ENCODE measurements at places on chromosomes 6 and 20.

DNA sequence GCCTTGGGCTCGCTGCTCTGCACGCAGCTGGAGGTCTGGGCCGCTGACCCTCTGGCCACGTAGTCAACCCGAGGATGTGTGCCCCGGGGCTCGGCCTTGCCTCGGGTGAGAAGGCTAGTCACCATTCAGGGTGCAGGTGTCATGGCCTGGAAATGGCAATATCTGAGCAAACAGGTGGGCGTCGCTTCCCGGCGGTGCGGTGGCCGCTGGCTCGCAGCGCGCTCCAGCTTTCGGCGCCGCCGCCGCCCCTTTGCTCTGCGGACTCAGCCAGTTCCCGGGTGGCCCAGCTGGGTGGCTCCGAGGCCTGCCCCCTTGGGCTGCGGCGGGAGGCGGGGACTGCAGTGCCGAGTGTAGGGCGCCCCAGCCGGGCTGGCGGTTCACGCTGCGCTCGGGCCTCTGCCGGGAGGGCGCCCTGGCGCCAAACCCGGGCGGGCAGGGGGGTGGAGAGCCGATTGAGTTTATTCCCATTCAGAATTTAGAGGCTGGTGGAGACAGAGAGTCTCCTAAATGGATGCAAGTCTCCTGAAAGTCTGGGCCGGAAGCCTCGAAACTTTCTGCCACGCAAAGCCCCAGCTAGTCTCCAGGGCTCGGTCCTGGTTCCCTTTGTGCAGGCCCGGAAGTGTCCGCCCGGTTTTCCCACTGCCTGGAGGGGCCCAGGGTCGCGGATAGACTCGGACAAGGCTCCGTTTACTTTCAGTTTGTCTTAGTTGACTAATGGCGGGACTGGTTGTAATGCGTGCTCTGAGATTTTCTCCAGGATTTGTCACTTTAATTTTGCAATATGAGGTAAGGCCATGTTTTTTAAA, 11.3 kb upstream of the TFAP2A start:
- no peak for DNase-seq

DNA sequence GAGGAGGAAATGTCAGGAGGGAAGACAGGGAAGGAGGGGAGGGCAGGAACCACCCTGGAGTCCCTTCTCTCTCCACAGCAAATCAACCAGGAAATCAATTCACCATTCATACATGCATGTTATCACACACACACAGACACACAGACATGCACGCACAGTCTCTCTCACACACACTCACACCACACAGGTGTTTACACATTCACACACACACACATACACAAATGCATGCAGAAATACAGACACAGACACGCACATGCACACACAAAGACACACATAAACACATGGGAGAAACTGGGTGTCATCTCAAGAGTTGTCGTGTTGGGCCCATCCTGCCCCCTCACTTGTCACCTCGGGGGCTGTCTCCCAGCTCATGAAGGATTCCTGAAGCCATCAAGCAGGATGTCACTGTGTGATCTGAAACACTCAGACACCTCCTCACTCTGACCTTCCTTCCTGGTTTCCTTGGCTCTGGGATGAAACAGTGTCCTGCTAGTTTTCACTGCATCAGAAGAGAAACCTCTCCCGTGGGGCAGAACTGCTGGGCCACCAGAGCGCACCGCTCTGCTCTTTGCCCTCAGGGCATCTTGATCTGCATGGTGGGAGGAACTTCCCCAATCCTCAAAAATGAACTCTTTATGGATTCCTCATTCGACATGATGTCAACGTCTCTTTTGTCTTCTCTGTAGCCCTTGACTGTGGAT, 9.2 kb downstream of the RAET1G start:
- no peak for DNase-seq

- DNase-seq, result no peak
Observed at GRCh38 chr6:154841109-154841508, 107.9 kb downstream of the SCAF8 start.

- DNase-seq, result no peak
Observed at GRCh38 chr6:168381726-168382458, 59.1 kb upstream of the SMOC2 start.

GRCh38 chr6:117346142-117346930, 79.4 kb downstream of the ROS1 start:
- DNase-seq, result peak; percentile 15

GRCh38 chr20:21516861-21517565, 3.1 kb upstream of the NKX2-2 start:
- DNase-seq, result no peak

GRCh38 chr6:162403031-162403430, 324.5 kb downstream of the PRKN start:
- DNase-seq, result no peak

GRCh38 chr20:52035498-52035897, 156.1 kb downstream of the ZFP64 start:
- no peak for DNase-seq

DNA sequence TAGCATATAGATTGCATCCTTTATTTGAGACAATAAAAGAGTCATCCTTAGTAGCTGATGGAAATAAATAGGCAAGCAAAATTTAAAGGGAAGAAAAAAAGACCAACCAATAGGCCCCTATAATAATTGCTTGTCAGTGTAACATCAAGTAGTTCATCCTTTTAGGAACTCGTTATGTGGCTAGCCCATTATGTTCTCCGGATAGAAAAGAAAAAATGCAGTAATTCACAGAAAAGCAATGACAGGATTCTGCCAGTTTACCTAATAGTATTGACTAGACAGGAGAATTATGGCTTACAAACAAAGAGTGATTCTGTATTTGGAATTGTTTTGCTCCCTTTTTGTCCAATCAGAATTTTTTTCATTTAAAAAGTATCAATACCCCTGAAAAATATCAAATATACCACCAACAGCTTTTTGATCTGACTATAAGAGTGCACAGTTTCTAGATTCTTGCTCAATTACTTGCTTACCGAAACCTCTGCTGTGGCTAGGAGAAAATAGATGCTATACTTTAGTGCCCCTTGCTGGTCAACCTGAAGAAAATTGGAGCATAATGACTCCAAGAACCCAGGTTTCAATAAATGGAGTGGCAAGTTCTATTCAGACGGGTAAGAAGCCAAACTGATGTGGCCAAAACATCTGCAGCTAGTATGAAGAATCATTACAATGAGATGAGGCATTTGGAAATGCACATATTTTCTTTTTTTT, 91.5 kb upstream of the SASH1 start:
- DNase-seq, result no peak

DNA sequence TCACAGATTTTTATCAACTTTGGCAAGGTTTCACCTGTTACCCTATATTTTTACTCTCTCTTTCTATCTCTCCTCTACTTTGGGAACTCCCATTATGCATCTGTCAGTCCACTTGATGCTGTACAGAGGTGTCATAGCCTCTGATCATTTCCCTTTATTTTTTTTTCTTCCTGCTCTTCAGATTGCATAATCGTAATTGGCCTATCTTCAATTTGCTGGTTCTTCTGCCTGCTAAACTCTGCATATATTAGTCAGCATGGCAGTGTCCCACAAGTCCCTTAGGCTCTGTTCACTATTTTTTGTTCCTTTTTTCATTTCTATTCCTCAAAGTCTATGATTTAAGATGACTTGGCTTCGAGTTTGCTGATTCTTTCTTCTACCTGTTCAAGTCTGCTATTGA, 44.7 kb upstream of the MICB start:
- DNase-seq, result no peak

DNA sequence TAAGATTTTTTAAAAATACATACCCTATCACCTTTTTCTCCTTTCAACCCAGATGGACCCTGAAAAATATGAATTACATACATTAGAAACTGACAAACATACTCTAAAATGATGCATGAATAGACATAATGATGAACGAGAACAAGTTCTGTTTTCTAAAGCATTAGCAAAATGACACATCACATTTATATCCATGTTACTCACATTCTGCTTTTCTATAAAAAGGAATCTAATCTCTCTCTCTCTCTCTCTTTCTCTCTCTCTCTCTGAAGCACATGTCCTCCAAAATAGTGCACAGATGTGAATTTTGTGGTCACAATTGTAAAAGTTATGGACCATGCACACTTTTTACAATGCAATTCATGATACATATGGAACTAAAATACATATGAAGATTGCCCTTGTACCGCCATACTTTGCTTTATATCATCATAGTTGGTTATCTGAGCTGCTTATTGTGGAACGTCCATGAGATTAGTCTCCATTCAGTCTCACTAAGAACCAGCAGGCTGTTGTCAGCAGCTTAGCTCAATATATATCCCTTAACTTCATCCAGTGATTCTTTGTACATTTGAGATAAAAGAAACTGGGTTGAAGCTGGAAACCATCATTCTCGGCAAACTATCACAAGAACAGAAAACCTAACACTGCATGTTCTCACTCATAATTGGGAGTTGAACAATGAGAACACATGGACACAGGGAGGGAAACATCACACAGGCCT, 114.2 kb downstream of the COL12A1 start:
- no peak for DNase-seq

- DNase-seq, result no peak
Observed at GRCh38 chr6:45378334-45378926, 696 bp upstream of the SUPT3H start.

- DNase-seq, result no peak
Observed at GRCh38 chr20:19991308-19991707, 25.9 kb upstream of the NAA20 start.

- no peak for DNase-seq
Observed at GRCh38 chr6:29769336-29769735, 46.1 kb downstream of the HLA-F start.

DNA sequence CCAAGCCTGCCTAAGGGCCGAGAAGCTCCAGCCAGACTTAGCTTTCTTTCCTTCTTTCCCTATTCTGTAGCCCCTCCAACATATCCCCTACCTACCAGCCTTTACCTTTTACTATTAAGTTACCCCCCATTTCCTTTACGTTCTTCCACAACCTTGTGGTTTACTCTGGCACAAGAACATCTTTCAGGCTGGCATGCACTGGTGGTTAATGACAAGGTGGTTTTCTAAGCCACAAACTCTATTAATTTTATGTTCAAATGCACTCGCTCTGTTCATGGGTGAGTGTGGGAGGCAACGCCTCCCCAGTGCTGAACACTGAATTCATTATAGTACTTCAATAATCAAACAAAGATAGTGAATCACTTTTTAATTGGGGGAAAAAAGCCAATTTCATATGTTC, 64.4 kb downstream of the TRERF1 start:
- peak; percentile 78 for DNase-seq

DNA sequence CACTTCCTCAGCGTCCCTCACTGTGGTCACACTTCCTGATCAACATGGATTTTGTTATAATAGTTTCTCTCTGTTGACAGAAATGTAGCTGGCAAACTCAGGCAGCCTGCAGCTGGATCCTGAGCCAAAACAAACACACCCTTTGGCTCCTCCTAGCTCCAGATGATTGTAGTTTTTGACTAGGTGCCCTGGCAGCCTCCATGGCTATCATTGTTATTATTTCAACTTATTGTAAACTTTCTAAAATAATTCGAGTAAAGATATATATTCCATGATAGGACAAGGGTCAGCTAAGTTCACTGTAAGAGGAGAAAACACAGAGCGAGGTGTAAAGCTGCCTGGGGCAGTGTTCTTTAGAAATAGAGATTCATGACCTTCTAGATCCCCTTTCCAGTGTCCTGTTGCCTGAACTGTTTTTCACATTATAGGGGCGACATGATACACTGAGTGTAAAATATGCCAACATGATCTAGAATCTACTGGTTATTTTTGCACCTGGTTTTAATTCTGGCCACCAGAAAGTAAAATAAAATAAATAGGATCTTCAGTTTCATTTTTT, 98.2 kb upstream of the HDGFL1 start:
- no peak for DNase-seq

GRCh38 chr20:10629946-10630650, 43.7 kb downstream of the JAG1 start:
- DNase-seq, result no peak

- DNase-seq, result peak; percentile 29
Observed at GRCh38 chr6:89146718-89147700, 1.2 kb downstream of the PM20D2 start.

- no peak for DNase-seq
Observed at GRCh38 chr6:15061908-15062515, 183.9 kb upstream of the JARID2 start.

- no peak for DNase-seq
Observed at GRCh38 chr6:157539900-157540752, 159.1 kb downstream of the ZDHHC14 start.

DNA sequence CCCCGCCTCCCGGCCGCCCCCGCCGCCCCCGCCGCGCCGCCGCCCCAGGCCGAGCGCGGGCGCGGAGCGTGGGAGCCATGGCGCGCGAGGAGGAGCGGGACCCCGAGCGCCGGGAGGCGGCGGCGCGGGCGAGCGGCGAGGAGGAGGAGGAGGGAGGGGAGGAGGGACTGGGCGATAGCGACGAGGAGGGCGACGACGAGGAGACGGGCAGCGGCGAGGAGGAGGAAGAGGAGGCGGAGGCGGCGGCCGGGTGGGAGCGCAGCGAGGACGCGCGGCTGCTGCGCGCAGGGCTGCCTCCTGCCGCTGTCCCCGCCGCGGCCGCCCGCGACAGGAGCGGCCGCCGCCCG, at the start of gene SLC24A3:
SLC24A3 (plus strand) TSS at position 174 of the 347 bp plus-strand sequence.
- no peak for DNase-seq

- no peak for DNase-seq
Observed at GRCh38 chr20:41027872-41028358, 707 bp upstream of the TOP1 start.

DNA sequence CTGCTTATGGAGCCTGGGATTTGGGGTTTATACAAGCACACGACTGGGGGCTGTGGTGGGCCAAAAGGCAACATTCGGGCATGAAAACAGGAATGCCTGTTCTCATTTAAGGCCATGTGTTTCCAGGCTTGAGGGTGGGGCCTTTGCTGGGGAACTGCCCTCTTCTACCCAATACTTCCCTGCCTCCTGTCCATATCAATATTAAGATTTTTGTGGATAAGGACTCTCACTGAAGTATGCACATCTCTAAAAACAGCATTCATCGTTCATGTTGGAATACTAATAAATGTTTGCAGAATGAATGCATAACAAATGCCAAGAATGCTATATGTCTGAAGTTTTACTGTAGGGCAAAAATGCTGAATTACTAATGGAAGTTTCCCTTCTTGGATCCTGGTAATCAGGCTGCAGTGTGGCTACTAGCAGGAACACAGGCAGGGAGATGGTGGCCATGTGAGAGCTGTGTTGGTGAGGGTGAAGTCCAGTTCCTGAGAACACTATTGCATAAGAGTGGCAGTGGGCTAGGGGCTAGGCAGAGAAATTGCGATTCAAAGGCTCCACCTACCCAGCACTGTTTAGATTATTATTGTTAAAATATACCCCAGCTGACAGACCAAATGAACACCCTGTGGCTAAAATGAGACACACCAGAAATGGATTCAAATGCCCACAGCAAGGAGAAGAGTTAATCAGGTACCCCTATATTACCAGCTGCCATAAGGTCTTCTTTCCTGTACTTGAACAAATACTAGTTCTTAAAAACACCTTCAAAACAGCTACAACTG, 644.3 kb downstream of the EPM2A start:
- no peak for DNase-seq

- DNase-seq, result no peak
Observed at GRCh38 chr20:54110457-54110856, 40.1 kb upstream of the BCAS1 start.

DNA sequence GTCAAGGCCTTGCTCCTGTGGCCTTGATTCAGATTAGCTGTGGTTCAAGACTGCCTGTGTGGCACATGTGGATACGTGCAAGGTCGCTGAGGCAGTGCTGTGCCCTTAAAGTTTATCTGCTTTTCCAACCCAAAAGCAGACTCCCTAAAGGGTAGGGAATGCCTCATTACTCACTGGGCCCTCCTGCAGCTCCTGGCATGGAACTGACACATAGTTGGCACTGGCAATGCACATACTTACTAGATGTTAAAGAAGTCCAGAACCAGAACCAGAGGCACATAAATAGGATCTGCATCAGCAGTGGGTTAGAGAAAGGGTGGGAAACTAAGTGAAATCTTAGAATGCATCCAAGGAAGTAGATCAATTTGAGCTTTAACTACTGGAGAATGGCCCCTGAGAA, 90.6 kb upstream of the MLN start:
- DNase-seq, result no peak
